SK-N-SH (cell line): ENCODE measurements at places on chromosomes 5 and 9.

GRCh38 chr5:150055326-150056074 lies 30.9 kb downstream of the CSF1R start:
- DNase-seq = no peak

DNA sequence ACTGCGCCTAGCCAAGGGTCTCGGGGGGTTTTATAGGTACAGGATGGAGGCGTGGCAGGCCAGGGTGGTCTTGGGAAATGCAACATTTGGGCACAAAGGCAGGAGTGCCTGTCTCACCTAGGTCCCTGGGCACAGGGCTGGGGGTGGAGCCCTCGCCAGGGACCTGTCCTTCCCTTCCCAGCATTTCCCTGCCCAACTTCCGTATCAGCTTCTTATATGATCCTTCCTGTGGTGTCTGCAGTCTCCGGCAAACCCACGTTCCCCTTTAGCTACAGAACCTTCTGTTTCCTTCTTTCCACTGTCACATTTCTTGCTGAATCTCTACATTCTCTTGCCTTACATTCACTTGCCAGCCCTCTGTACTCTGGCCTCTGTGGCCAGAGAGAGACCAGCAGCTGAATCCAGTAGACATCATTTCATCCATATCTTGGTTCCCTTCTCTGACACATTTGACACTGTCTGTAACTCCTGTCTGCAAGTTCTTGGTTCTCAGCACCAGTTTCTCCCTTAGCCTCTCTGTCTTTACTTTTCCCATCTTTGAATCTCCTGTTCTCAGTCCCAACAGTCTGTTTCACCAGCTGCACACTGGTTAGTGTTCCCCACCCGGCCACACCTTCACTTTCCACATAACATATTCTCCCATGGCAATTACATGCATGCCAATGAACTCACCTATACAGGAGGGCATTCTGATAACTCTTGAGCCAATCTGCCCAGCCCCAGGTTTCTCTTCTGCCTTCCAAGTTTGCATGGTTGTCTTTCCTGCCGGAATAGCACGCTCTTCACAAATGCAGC lies 134.7 kb upstream of the ZNF608 start:
- DNase-seq = no peak

DNA sequence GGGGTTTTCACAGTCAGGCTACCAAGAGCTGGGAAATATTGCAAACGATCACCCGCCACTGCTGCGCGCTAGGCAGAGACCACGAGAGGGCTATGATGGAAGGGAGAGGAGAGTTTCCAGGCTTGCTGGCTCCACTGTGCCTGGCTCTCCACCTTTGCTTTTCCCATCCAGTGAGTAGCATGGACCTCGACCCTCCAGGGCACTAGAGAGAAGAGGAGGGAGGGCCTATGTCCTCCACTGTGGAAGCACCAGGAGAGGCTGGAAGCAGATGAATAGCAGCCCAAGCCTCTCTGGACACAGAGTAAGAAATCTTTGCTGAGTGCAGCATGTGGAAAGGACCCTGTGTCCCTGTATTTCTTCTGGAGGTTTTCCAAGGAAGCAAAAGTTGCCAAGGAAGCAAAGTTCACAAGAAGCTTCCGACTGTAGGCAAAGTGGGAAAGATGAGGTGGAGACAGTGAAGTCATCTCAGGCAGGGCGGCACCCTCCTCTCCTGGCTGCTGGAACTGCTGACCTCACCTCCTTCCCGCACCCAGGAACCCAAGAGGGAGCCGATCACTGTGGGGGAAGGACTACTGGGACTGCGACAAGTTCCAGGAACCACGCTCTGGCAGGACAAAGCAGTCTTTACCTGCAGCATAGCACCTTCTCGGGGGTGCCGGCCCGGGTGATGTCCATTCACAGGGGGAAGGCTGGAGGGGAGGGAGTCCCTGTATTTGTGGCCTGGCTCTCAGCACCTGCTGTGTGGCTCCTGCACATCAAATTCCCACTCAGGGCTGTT lies 79.6 kb downstream of the CSNK1A1 start:
- no peak for DNase-seq

DNA sequence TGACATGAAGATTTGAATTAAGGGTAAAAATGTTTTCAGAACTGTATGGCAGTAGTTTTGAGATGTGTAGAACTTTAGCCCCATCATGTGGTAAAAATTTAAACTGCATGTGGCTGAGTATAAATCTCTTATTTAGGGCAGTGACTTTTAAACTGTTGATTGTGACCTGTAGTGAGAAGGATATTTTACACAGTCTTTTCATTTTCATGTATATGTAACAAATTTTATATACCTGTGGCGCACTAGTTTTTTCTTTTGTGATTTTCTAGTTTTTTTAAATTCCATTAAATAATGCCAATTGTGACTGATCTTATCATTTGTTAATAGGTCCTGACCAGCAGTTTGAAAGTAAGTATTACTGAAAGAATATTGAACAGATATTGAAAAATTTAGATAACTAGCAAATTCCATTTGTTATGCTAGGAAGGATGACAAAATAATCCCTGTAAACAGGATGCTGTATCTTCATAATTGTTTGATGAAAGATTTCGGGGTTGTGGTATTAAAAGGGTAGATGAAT lies 47.2 kb downstream of the GPBP1 start:
- peak; percentile 49 for DNase-seq

GRCh38 chr9:80175286-80176150 lies 603.8 kb downstream of the TLE4 start:
- peak; percentile 27 for DNase-seq

DNA sequence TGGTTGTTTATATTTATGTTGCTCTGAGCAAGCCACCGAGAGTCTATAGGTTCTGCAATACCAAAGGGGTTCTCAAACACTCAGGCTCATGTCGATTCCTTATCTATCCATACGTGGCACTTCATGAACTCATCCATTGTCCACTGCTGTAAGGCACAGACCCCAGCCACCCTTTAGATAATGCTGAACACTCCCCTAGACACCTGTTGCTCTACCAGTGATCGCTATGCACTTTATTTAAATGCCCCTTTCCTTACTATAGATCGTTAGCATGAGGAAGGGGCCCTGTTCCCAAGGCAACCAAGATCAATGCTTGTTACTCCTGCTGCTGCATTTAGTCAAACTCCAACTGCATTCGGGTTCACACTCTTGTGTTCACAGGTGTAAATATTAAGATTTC lies 171.9 kb downstream of the PAM start:
- no peak for DNase-seq

DNA sequence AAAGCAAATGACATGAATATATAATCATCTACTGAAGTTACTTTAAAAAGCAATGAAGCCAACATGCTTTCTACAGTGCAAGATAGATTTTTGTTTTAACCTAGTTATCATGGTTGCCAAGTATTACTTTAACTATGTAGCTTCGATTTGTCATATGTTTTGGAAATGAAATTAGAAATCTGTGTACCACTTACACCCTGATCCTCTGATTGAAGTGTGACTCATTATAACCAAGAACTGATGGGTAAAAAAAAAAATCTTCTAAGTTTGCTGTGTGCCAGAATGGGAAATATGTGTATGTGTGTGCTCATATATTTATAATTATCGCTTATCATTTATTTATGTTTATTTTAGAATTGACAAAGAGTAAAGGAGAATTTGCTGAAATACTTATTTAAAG lies 9.1 kb upstream of the CDC42SE2 start:
- no peak for DNase-seq

GRCh38 chr9:93896496-93897033 lies 58.6 kb downstream of the BARX1 start:
- DNase-seq = peak; percentile 12

- DNase-seq = no peak
Observed at GRCh38 chr9:136850866-136851775, 1.0 kb upstream of the MAMDC4 start.

- DNase-seq = no peak
Observed at GRCh38 chr5:6659941-6660684, 26.9 kb downstream of the SRD5A1 start.

GRCh38 chr5:151345808-151346478 lies 1.4 kb downstream of the SLC36A2 start:
- DNase-seq = no peak

DNA sequence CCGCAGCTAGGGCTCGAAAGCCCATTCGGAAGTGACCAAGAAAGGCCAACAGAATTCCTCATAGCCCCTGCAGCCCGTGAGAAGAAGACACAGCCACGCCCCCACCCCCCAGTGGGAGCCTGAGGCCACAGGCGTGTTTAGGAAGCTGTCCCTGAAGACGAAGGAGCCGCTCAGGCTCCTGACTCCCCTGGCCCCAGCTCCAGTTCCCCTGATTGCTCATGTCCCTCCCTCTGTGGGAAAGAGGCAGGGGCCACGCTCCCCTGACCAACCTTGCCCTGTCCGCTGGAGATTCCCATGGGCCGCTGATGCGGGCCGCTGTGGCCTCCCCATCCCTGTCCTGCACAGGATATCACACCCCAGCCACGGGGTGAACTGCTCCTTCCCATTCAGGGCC lies 13.6 kb downstream of the ROPN1L start:
- no peak for DNase-seq

DNA sequence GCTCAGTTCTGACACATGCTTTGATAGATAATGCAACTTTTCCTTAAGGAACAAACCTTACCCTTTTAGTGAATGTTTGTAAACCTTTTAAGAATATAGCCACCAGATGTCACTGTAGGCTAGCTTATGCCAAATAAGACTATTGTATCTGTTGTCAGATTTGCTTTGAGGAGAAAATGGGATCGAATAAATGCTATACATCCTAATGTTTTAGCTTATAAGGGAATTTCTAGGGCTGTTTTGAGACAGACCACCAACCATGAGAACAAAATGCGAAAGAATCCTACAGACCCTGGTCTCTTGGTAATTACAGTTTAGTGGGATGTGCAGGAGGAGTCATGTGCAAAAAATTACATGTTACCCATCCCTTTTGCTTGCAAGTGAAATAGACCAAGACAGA lies 127.6 kb upstream of the NMUR2 start:
- peak; percentile 16 for DNase-seq

GRCh38 chr5:113296676-113297075 lies 138.1 kb downstream of the TSSK1B start:
- DNase-seq = no peak

- DNase-seq = no peak
Observed at GRCh38 chr9:115353681-115354080, 235.7 kb upstream of the TNC start.

DNA sequence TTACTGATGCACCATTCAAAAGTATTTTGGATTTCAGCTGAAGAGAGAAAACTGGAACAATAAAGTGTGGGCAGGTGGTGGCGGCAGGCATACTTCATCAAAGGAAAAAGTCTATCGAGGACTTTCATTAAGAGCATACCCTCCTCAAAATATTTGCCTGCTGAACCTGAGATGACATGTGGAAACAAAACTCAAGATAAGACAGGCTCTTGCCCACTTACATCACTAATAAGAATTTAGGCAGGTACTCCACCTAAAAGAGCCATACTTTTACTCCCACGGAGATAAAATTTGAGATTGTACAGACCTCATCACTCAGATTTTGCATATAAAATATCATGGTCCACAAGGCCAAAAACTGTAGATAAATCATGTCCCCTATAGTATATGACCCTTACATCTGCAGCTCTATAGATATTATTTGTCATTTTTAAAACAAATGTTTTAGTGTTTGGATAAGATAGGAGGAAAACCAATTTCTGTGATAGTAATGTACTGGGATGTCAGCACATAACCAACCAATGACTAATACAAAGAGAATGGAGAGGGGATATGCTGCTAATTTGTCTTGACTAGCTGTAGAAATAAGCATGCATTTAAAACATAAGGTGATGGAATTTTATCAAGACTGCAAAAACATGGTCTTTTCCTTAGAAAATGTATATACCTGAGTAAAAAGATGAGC lies 730.6 kb upstream of the ZNF608 start:
- DNase-seq = no peak
